Stimulated activated CD4-positive, alpha-beta T cell treated with anti-CD3 and anti-CD28 coated beads, Interleukin-15, amount 100 ng/mL, for 1 hour (primary cell): ENCODE measurements at places on chromosomes 2 and 18.

DNA sequence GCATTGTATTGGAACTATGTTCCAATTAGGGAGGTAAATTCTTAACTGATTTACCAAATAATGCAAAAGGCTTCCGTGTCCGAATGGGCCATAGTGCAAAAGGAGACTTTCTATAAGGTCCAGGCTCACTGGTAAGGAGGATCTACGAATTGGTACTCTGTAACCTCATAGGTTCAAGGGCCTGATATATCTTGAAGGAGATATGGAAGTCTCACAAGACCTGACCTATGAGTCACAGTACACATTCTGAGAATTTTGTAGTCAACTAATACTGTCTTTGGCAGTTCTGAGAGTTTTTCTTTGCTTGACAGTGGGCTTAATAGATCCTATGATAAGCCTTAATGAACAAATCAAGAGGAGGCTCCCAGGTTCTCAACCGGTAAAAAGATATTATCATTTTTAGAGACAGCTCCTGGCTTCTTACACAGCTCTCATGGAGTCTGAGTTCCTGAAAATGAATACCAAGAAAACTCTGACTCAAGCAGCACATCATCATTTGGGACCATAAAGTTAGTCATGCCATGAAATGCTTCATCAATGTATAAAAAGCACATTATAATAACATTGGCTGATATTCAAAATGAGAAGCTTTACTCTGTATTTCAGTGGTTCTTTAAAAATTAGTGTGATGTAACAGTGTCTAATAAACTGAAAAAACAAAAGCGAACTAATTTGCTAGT is 1275.2 kb upstream of the CRIM1 start:
- no peak for DNase-seq

GRCh38 chr18:29154196-29154757 is 977.3 kb upstream of the CDH2 start:
- no peak for DNase-seq

GRCh38 chr18:55360061-55360460 is 227.9 kb downstream of the TCF4 start:
- no peak for DNase-seq

GRCh38 chr18:413233-413632 is 87.3 kb downstream of the COLEC12 start:
- no peak for DNase-seq

GRCh38 chr2:239756031-239756789 is 268.9 kb downstream of the NDUFA10 start:
- DNase-seq, result no peak

- no peak for DNase-seq
Observed at GRCh38 chr2:225233234-225233633, 166.3 kb upstream of the NYAP2 start.

- DNase-seq, result no peak
Observed at GRCh38 chr2:235677937-235678336, 184.1 kb downstream of the AGAP1 start.

GRCh38 chr2:69914950-69915945 is at the start of gene MXD1:
Gene MXD1 (plus strand): TSS chr2:69915109. CDS start chr2:69915331, 222 bp downstream.
- DNase-seq, result peak; percentile 6

- no peak for DNase-seq
Observed at GRCh38 chr2:35920061-35920460, 435.5 kb upstream of the CRIM1 start.

DNA sequence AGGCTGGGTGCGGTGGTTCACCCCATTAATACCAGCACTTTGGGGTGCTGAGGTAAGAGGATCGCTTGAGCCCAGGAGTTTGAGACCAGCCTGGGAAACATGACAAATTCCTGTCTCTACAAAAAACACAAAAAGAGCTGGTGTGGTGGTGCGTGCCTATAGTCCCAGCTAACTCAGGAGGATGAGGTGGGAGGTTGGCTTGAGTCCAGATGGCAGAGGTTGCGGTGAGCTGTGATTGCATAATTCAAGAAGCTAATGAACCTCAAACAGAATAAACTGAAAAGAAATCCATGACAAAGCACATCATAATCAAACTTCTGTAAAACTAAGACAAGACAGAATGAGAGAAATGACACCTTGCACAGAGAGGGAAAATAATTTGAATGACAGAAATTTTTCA is 54.8 kb downstream of the SEMA4F start:
- DNase-seq, result no peak

DNA sequence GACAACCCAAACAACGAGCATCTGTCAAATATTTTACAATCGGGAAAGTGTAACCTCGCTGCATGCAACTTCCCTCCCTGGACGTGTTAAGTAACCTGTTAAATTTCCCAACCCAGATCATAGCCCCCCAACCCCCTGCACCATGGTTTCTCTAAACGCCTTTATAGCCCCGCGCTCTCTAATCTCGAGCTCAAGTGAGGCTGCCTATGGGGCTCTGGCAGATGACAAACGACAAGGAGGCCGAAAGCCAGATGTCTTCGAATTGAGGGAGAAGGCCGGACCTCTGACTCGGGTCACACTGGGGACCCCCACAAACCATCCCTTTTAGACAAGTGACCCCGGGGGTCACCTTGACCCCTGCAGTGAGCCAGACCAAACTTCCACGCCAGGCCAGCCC is 526 bp downstream of the COX7A2L start:
- DNase-seq, result no peak

- no peak for DNase-seq
Observed at GRCh38 chr2:101566632-101567228, 91.8 kb upstream of the RFX8 start.

DNA sequence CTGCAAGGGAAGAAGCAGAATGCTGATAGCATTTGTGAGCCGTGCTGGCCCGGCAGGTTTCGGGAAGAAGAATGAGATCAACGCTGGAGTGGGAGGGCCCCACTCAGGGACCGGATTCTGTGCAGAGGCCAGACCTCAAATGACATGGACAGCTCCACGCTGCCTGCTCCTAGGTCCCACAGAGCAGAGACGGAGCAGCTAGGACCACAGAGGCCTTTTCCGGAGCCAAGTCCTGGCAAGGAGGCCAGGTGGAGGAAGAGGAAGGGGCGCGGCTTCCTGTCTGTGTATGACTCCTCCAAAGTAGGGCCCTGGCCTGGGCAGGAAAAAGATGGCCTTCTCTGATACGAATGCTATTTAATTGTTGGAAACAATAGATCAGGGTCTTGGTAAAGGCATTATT is 139.9 kb downstream of the LRRC30 start:
- DNase-seq, result no peak

GRCh38 chr2:57884281-57884680 is 162.3 kb upstream of the VRK2 start:
- no peak for DNase-seq

- no peak for DNase-seq
Observed at GRCh38 chr2:65144571-65144970, 14.7 kb upstream of the RAB1A start.

DNA sequence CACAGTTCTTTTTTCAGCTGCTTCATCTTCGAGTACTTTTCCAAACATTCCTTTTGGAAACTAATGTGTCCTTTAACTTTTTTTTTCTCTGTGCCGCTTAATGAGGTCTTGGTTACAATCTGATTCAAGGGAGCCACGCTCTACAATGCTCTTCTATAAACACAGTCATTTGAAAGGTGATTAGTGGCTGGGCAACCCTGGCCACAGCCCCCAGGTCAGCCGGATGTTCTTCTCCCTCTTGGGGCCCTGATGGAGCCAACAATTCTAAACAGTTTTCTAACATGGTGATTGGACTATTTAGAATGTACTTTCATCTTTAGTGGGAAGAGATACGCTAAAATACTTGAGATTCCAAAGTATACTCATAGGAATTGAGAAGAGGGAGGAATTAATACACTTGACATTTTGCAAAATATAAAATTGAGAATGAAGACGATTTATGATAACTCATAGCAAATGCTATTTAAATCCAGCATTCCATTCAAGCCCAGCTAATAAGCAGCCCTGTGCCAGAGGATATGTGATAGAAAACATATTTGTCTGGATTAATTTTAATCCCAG is 83.7 kb upstream of the MBOAT2 start:
- no peak for DNase-seq
